Stimulated activated CD4-positive, alpha-beta T cell treated with anti-CD3 and anti-CD28 coated beads, Interleukin-2, amount 100 ng/mL, for 48 hours (primary cell): ENCODE measurements at places on chromosomes 1 and 21.
A peak's percentile ranks its signal among the peaks of the same experiment; 100 is the strongest.

- DNase-seq, result no peak
These were observed 28.4 kb downstream of the TOMM20 start for GRCh38 chr1:235100194-235100772.

GRCh38 chr1:23799255-23799569 is 1.3 kb downstream of the GALE start:
- DNase-seq, result no peak

- no peak for DNase-seq
These were observed 241.2 kb downstream of the SETD4 start for GRCh38 chr21:35819134-35819533.

DNA sequence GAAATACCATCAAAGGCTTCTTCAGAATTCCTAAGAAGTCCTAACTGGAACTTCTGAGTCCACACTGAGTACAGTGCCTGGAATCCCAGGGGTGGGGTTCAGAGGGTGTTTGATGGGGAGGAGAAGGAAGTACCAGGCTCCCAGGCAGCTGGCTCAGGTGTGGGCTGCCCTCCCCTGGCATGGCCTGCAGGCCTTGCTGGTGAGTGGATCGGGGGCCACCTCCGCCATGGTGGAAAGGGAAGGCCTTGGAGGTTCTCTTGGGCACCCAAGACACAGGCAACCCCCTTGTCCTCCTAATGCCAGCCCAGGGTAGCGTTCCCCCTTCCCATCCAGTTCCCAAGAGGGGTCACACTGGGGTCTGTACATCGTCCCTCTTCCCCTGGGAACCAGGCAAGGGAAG is 26.8 kb upstream of the TNFRSF1B start:
- DNase-seq, result no peak

GRCh38 chr1:1781526-1781903 is 3.2 kb upstream of the NADK start:
- no peak for DNase-seq

GRCh38 chr21:18249672-18250071 is 5.0 kb downstream of the CHODL start:
- DNase-seq, result no peak

- no peak for DNase-seq
These were observed 32.4 kb downstream of the KCNN3 start for GRCh38 chr1:154837672-154838171.

DNA sequence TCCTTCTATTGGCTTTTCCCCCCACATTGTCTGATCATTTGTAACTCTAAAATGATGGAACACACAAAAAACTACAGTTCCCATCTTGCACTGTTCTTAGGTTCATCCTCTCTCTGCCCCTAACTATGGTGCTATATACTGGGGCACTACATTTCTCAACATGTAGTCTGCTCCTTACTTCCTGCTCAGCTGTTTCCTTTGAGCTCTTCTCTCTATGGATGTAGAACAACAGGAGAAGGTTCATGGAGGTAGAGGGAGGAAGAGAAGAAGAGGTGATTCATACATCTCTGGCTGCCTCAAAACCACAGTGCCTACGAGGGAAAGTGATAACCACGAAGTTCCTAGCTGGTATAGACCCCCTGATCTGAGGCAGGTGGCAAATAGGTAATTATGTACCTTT is 7.0 kb upstream of the C1orf146 start:
- no peak for DNase-seq

DNA sequence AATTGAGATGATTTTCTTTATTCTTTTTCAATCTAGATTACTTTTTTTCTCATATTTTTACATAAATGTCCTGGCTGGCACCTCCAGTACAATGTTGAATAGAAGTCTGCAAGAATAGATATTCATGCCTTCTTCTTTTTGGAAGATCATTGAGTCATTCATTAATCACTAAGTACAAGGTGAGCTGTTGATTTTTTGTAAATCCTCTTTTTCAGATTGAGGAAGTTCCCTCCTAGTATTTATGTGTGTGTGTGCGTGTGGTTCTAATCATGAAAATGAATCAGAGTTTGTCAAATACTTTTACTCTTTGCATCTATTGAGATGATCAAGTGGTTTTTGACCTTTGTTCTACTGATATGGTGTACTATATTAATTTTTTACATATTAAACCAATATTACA is 859.3 kb downstream of the KCNT2 start:
- DNase-seq, result no peak

GRCh38 chr1:20376880-20377494 is 86.3 kb downstream of the VWA5B1 start:
- DNase-seq, result peak; percentile 72

DNA sequence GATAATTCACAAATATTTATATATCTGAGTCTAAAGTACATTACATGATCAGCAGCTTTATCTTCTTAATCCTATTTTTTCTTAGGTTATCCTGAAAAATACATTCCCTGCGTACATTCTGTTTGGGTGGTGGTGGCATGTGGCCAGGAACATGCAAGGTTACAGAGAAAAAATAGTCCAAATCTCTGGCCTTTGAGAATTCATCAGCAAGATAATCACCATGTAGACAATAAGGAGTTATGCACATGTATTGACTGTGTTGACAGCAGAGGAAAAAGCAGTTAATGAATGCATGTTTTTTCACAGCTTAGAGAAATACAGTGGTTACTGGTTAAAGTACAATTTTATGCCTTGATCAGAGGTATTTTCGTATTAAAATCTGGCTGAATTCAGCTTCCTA is 49.0 kb downstream of the ABCA4 start:
- DNase-seq, result no peak

DNA sequence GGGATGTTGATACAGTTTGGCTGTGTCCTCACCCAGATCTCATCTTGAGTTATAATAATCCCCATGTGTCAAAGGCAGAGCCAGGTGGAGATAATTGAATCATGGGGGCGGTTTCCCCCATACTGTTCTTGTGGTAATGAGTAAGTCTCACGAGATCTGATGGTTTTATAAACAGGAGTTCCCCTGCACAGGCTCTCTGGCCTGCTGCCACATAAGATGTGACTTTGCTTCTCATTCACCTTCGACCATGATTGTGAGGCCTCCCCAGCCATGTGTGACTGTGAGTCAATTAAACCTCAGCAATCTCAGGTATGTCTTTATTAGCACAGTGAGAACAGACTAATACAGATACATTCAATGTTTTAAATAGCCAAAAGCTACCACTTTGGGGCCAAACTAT is 41.1 kb downstream of the SLC35F3 start:
- DNase-seq, result no peak

GRCh38 chr1:203702130-203702577 is 62.8 kb upstream of the LAX1 start:
- DNase-seq, result peak; percentile 67

DNA sequence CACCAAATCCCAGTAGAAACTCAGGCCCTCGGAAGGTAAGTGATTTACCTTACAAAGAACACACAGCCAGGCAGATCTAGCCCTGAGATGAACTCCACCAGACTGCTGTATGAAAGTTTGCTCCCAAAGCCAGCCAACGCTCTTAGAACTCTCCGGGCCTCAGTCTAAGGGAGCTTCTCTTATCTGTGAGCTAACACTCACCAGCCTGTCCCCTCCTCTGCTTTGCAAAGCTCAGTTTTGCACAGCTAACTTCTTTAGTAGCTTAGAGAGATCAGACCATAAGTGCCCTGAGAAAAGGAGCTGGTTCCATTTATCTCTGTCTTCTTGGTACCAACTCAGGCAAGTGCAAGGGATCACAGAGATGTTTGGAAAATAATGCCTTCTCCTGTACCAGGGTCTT is 195.8 kb upstream of the JUN start:
- DNase-seq, result no peak

- DNase-seq, result no peak
These were observed 37.4 kb downstream of the DOP1B start for GRCh38 chr21:36194024-36194423.

DNA sequence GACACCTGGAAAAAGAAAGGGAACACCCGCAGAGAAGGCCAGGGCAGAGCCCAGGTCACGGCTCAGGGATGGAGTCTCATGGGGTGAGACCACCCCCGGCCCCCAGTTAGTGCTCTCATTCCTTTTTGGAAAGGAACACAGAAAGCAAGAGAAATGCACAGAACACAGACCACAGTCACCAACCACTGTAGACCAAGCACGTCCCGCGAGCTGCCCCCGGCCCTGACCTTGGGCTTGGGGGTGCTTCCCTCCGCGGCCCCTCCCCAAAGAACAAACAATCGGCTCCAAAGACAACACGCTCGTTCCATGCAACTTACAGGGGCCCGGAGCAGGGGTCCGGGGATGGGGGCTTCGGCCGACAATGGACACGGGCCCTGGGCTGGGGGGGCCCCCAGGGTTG is 12.8 kb downstream of the CELF3 start:
- DNase-seq, result no peak

GRCh38 chr1:40732756-40733301 is 41.3 kb downstream of the NFYC start:
- DNase-seq, result no peak

GRCh38 chr1:20683614-20684013 is 22.4 kb upstream of the DDOST start:
- DNase-seq, result no peak

DNA sequence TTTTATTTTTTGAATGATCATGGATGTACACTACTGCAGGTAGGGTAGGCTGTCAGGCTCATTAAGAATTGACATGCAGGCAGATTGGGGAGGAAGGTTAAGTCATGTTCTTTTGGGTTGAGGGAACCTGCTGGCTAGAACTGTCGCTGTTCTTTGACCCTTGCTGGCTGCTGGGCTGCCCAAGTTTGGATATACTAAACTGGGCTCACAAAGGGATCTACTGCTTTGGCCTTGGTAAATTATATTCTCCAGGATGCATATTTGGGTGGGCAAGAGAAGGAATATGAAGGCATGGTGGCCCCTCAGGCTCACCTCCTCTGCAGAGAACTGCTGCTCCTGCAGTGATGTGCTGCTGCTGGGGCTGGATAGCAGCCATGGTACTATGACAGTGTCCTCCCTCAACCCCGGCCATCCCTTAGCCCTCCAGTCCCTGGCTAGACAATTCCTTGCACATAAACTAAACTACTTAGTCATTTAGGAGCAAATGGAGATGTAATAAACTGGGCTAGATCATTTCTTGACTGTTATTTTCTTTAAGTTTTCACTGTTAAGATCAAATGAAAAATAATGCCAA is 6.1 kb downstream of the ATP1A1 start:
- no peak for DNase-seq

GRCh38 chr1:210446479-210446878 is 117.8 kb downstream of the HHAT start:
- peak; percentile 64 for DNase-seq

DNA sequence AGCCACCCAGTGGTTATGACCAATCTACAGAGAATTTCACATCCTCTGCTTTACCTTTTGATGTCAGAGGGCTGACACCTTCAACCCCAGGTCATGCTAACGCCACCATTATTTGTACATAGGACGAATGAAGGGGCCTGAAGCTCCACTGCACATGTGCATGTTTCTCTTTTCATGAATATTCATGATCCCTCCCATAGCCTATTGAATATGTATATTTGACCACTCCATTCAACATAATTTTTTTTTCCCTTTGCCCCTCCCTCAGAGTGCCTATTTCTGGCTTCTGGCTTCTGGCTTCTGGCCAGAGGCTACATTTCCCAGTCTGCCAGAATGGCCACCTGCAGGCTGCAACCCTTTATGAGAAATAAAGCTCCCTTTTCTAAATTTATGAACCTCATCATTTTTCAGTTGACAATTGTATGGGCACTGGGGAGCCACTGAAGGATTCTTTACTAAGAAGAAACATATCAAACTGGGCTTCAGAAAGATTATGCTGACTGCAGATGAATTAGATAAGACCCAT is 406.7 kb downstream of the SIPA1L2 start:
- DNase-seq, result no peak

GRCh38 chr21:30943243-30943642 is 61.9 kb upstream of the KRTAP11-1 start:
- DNase-seq, result no peak

GRCh38 chr1:55164906-55165305 is 50.3 kb downstream of the USP24 start:
- no peak for DNase-seq

- no peak for DNase-seq
These were observed 1.5 kb upstream of the CD48 start for GRCh38 chr1:160713161-160713560.

- no peak for DNase-seq
These were observed 7.6 kb downstream of the KCND3 start for GRCh38 chr1:111981871-111982270.

GRCh38 chr1:113669988-113670387 is 89.3 kb downstream of the PHTF1 start:
- DNase-seq, result no peak

DNA sequence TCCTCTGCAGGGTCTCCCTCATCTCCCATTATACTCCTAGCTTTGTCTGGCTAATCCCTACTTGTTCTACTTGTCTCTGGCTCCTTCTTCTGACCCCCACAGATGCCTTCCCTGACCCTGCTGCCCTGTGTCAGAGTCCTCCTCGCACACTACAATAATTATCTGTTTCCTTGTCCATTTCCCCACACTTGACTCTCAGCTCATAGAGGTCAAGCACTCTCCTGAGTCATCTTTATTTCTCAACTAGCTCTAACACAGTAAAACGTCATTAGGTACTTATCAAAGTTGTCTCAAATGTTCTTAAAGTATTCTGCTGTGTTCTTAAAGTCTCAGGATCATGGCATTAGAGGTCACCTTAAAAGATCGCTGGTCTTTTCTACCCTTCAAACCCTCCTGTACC is 47.1 kb downstream of the C8A start:
- DNase-seq, result no peak

GRCh38 chr1:206935491-206936067 is 10.7 kb downstream of the PIGR start:
- DNase-seq, result peak; percentile 60

DNA sequence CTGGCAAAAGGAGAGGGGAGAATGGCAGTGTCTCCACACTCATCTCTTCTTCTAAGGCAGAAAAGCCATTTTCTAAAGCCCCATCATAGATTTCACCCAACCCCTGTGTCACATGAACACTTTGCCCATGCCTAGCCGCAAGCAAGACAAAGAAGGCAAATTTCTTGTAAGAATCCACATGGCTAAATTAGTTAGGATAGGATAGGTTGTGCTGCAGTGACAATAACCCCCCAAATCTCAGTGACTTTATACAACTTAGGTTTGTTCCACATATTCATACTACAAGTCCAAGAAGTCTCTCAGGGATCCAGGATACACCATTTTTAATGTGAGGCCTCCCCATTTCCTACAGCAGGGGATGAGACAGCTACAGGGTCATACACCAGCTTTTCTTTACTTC is 40.8 kb downstream of the MIS18A start:
- DNase-seq, result no peak

DNA sequence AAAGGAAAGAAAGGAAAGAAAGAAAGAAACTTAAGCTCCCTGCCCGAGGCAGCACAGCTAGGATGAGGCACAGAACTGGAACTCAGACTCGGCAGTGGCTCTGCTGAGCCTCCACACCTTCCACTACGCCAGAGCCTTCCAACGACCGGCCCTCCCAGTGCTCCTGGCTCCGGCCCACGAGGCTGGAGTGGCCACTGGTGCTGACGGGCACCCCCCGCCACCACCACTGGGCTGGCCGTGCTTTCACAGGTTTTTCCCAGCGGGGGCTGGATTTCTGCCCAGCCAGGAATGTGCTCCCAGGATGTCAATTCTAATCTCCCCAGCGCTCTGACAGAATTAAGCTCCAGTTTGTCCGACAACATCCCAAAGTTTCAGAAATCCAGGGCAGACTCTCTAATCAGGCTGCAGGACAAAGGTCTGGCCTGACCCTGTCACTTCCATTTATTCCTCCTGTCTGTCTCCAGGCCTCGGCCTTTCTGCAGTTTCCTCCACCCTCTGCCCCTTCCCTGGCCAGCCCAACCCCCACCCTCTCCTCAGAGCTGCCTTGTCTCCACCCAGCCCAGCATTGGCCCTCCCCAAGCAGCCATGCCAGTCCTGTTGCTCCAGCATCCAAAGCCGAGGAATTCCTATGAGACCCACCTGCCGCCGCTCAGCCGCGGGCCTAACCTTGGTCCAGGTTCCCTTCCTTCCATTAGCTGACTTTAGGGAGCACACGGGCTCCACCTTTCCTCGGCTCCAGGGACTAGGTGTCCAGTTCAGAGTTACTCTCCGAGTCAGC is 81.9 kb downstream of the CASZ1 start:
- no peak for DNase-seq
